ENCODE measurements at places on chromosomes 4 and X.

DNA sequence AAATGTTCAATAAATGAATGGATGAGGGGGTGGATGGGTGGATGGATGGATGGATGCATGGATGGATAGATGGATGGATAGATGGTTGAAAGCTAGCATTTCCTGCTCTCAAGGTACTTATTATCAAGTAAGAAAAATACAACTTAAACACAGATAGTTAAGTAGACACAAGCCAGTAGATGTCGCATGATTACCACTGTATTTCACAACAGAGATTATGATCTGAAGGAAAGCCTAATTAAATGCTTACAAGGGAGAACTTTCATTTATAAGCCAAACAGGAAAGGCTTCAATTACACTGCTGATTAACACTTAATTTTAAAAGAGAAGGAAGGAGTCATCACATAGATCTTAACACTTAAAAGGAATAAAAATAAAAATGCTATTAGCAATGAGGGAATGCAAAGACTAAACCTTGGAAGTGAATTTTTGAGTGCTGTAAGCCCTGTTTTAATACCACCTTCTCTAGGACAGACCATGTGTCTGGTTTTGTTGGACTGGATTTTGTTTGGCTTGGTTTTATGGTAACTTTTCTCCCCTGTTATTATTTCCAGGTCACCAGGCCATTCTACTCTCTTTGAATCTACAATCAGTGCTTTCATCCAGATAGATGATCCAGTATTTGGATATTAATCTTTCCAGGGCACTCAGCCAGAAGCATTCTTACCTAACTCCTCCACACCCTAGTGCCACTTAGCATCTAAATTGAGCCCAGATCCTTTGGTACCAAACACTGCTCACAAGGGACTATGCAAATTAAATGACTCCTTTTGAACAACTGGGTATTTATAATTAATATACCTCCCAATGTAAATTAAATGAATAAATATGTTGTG, 75.5 kb upstream of the SLC39A8 start:
- DNase-seq, result no peak

- DNase-seq, result no peak
These were observed 95.0 kb downstream of the PHOX2B start for GRCh38 chr4:41653523-41653922.

GRCh38 chr4:24736066-24736465, 59.3 kb upstream of the SOD3 start:
- DNase-seq, result no peak

- DNase-seq, result no peak
These were observed 85.7 kb downstream of the ZIC3 start for GRCh38 chrX:137651647-137652046.

DNA sequence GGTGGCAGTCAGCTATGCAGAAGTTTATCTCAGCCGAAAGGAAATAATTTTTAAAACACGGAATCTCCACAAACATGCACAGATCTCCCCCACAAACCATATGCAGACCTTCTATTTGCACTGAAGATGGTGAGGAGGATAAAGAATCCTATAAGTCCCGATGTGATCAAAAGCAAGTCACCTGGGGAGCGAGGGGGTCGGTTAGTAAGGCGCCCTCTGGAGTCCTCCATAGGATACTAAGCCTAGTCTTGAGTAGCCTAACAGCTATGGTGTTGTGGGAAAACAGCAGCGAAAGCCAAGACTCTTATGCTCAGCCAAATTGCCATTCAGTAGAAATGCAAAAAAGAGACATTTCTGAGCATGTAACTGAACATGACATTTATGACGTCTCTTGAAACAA, 210.9 kb downstream of the FRMPD4 start:
- no peak for DNase-seq
